ENCODE measurements at places on chromosomes 7 and 10. TPM values are rescaled to one million over a fixed set of nuclear protein-coding genes. Genes with fewer than 3 reads are reported as not detected.

NPVF gene
- not detected for total RNA-seq

- no peak for DNase-seq
These were observed 76.0 kb downstream of the GPR141 start for GRCh38 chr7:37759526-37759925.

DNA sequence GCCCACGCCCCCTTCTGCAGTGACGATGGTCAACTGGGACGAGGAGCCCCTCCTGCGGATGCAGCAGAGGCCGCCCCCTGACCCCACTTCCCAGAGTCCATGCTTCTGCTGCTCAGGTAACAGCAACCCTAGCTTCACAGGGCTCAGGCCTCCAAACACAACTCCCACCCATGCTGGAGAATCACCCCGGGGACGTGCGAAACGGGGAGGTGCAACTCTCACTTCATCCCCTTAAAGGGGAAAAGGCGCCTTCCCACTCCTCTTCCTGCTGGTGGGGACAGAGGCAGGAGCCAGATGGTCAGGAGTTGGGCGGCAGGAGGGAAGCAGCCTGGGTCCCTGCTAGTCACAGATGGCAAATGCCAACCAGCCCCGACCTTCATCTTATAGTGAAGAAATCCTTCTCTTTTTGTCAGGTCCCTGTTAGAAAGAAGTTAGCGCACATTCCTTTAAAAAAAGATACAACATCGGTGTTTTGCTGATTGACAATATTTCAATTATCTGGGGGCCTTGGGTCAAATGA, 155.4 kb downstream of the DIP2C start:
- DNase-seq: no peak

- no peak for DNase-seq
These were observed 33.0 kb upstream of the ZNF273 start for GRCh38 chr7:64869912-64870562.

GRCh38 chr10:121831237-121831636, 96.6 kb downstream of the ATE1 start:
- DNase-seq: no peak

DNA sequence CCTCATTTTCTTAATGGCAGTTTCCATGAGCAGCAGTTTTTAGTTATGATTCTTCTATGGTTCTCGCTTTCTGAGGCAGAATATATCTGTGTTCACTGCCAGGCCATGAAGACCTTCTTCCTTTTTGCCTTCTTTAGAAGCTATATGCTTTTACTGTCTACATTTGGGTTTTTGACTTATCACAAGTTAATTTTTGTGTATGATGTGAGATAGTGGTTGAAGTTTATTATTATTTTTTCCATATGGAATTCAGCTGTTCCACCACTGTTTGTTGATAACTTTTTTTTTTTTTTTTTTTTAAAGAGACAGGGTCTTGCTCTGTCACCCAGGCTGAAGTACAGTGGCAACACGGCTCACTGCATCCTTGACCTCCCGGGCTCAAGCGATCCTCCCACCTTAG, 44.5 kb downstream of the INPP5A start:
- DNase-seq: no peak

DNA sequence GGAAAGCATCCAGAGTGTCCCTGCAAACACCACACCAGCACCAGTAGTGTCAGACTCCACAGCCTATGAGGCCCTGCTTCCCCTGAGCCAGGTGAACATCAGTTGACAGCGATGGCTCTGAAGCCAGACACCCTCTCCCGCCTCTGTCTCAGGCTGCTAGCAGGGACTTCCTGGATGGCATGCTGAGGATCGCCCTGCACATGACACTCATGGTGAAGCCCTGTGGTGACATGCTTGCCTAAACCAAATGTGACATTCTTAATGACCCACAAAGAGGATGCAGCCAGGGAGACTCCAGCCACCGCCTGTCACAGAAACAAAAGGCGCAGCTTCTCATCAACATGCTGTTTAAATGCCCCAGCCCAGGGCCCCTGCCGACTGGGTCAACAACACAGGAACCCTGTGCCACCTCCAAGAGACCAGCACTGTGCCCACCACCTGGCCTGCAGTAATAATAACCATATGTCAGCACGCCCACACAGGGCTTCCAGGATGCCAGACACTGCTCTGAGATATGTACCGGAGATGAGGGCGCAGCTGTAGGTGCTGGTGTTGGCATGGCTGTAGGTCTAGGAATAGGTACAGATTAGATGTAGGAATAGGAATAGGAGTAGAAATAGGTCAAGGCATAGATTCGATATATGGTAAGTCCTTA, 81.3 kb downstream of the GRID1 start:
- no peak for DNase-seq

GRCh38 chr7:69539531-69539930, 58.7 kb upstream of the AUTS2 start:
- no peak for DNase-seq

TAS2R3 gene
- total RNA-seq: 2.0 TPM

HOXA5 gene
- 0.63 TPM for total RNA-seq

DNA sequence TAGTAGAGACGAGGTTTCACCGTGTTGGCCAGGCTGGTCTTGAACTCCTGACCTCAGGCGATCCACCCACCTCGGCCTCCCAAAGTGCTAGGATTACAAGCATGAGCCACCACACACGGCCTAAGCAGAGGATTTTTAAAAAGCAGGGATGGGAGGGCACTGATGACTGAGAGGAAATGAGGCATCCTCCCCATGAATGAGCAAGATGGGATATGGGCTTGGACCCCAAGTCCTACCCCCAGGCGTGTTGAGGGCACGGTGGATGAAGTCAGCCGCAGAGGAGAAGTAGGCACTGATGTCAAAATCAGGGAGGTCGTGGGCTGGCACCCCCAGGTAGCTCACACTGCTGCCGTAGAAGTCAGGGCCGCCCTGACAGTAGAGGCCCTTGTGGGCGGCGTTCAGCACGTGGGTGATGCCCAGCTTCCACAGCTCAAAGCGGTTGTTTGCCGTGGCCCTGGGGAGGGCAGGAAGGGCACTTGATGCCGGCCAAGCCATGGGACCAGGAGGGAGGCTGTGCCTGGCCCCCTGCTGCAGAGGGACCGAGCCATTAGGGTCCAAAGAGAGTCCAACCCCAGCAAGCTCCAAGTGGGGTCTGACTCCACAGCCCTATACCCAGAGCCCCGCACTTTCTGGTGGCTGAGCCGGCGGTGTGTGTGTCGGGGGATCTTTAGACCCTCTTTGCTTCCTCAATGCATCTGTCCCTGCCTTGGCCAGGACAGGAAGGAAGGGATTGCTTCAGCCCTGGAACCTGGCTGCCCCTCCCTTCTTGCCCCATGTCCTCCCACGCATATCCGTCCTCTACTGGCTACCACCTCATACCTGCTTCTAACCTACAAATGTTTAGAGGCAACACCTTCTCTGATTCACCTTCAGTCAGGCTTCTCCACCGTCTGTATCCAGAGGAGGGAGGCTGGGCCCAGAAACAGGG, 3.4 kb upstream of the SAMD8 start:
- DNase-seq: no peak

DNA sequence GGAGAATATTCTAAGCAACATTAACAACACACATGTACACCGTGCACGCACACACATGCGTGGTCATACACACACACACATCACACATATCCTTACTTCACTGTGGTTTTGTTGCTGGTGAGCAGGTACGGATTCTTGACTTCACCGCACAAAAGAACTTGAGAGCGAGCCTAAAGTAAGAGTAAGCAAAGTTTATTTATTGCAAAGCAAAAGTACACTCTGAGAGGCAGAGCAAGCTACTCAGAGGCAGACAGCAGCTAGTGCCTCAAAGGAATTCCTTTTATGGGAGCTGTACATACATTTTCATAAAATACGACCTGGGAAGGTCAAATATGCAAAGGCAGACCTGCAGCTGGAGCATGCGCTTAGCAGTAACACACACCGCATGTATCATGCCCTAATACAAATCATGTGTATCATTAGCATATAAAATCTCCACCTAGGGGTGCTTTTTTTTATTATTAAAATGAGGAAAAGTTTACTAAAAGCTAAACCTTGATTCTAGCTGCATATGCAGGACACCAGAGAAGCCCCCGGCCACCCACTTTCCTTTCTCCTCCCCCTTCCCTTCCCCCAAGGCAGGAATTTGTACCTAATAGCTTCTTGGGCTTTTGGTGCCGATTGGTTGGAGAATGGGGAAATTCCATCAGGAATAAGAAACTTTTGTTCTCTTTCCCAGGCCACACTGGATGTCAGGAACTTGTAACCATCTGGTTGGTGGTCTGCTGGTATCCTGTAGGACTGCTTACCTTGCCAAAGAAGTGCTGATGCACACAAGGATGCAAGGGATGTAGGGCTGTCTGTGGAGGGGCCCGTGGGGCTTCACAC, 16.5 kb upstream of the GPR37 start:
- DNase-seq: no peak

VSTM4 gene
- total RNA-seq: not detected

GRCh38 chr10:73469579-73469978, 26.2 kb downstream of the PPP3CB start:
- DNase-seq: no peak

DNA sequence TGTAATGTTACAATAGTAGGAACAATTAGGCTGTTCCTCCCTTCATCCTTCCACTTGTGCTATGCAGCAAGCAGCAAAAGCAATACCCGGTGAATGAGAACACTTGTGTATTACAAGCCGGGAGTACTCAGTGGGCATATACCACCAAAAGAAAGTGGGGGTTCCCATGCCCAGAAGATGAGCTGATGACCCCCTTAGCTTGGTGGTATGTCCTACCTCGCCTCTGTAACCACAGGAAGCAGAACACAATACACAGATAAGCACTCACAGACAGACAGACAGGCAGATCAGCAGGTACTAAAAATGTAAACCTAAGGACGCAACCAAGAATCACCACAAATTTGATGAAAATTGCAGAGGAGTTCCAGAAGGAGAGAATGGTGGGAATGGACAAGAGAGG, 15.5 kb upstream of the KIF20B start:
- no peak for DNase-seq

GRCh38 chr7:44603193-44603592, 3.2 kb upstream of the OGDH start:
- DNase-seq: peak; percentile 84

DNA sequence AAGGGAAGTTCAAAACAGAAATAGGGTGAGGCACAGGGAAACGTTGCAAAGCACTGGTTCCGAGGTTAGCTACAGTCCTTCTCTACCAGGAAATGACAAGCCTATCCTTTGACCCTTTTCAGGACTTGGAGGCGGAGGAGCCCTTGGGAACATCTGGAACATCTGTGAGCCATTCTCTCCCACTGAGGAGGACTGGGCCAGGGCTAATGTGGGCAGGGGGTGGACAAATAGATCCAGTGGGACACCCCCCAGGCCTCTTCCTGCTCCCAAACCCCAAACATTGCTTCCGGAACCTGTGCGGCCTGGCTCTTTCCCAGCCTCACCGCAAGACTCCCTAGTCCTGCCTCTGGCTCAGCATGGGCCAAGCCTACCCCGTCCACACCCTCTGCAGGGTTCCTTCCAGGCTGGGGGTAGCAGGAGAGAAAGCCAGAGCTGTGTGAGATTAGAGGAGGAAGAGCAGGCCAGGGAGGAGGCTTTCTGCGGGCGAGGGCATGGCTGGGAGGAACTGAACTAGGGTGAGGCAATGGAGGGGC, 36.5 kb downstream of the GHRHR start:
- no peak for DNase-seq

GRCh38 chr10:76433161-76434005, 1002.0 kb downstream of the LRMDA start:
- peak; percentile 67 for DNase-seq
